ENCODE measurements at places on chromosomes 1 and 21.
A peak's percentile ranks its signal among the peaks of the same experiment; 100 is the strongest.

- no peak for DNase-seq
Measured at GRCh38 chr1:118291661-118292060, 106.6 kb upstream of the SPAG17 start.

GRCh38 chr1:99707535-99708142, 58.8 kb downstream of the FRRS1 start:
- DNase-seq = peak; percentile 81

- DNase-seq = peak; percentile 73
Measured at GRCh38 chr1:26768755-26769154, 19.0 kb upstream of the PIGV start.

DNA sequence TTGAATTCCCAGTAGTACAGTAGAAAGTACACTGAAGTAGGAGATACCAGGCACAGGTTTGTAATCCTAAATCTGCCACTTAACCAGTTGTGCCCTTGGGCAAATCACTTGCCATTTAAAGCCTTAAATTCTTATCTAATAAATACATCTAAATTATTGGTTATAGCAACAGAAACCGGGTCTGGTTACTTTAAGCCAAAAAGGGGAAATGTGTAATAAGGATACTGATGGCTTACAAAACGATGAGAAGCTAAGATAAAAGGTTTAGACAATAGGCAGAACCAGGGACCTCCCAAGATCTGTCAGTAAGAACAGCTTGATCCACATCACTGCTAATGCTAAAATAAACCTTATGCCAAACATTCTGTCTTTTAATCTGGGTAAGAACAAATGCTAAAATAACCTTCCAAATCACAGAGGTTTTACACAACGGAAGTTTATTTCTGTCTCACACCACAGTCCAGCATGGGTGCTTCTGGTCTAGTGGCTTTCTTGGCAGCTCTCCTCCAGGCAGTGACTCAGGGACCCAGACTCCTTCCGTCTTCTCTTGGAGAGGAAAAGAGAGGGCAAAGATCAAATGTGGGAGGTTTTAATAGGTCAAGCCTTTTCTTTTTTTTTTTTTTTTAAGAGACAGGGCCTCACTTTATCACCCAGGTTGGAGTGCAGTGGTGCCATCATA, 16.5 kb upstream of the ZMYM1 start:
- peak; percentile 54 for DNase-seq

DNA sequence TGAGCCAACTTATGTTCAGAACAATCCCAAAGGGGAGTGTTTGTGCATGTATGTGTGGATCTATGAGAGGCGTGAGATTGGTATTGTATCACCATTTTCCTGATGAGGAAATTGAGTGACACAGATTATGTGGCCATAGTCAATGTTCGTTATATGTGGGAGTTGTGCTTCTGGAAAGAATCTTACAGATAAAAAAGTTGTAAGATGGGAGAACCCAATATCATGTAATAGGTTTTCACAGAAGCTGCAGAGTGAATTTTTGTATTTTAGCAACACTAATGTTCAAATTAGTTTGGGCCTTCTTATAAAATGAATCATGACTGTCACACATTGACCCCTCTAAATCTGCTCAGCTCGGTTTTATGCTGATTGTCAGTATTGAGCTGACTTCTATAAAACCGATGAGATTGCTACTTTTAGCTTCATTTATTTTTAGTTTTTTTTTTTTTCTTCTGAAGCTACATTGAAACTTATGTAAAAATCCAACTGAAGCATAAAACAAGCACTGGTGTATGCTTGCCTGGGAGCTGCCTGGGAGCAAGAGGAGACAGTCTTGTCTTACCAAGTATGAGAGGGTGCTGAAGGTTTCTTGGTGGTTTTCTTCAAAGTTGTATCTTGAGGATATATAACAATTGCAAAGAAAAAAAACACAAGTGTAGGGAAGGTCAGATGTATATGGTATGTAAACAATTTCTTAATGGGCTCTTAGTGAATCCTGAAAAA, 4.1 kb downstream of the RWDD3 start:
- no peak for DNase-seq

DNA sequence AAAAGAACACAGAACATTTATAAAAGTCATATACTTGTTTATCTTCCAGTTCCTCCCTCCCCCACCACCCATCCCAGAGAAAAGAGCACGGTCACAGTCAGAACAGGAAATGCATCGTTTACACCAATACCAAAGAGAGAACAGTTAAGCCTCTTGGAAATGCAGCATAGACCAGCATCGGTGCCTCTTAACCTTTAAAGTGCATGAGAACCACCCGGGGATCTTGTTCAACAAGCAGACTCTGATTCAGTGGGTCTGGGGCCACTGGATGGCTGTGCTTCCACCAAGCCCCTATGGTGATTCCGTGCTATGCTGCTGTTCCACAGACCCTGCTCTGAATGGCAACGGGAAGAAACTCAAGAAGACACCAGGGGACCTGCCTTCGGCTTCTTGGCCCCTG, 19.2 kb downstream of the FAM89A start:
- DNase-seq = no peak

DNA sequence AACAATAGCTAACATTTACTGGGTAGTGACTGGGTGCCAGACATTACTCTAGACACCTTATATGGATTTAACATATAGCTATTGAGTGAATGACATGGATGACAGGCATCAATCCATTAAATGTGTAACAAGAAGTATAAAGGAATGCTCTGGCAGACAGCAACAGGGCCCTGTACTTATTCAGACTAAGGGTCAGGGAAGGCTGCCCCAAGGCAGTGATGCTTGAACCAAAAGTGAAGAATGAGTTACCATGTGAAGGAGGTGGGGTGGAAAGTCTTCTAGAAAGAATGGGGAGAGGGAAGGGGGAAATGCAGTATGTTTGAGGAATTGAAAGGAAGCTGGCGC, 8.3 kb upstream of the PTPRF start:
- DNase-seq = no peak

- no peak for DNase-seq
Measured at GRCh38 chr1:183164963-183165362, 21.1 kb upstream of the LAMC2 start.

GRCh38 chr1:15410223-15410883, 665 bp downstream of the EFHD2 start:
- no peak for DNase-seq

GRCh38 chr1:200819726-200820125, 53.1 kb upstream of the GPR25 start:
- DNase-seq = no peak

GRCh38 chr1:32791881-32792280, 25.3 kb downstream of the YARS1 start:
- DNase-seq = peak; percentile 87

DNA sequence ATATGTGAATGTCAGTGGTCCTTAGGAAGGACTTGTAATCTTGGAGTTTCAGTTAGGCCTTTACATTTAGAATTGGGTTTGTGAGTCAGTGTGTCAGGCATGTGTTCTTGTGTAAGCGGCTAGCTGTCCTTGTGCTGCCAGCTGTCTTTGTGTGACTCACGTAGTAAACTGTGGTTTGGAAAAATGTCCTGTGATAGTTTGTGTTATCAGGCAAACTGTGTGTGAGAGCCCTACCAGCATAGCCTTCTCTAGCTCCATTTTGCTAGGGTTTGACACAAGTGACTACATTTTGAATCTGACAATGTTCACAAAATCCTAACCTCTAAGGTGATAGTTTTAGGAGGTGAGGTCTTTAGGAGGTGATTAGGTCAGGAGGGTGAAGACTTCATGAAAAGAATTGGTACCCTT, 6.9 kb upstream of the SLC35D1 start:
- peak; percentile 84 for DNase-seq

- peak; percentile 58 for DNase-seq
Measured at GRCh38 chr1:159804924-159805323, 2.8 kb downstream of the FCRL6 start.

DNA sequence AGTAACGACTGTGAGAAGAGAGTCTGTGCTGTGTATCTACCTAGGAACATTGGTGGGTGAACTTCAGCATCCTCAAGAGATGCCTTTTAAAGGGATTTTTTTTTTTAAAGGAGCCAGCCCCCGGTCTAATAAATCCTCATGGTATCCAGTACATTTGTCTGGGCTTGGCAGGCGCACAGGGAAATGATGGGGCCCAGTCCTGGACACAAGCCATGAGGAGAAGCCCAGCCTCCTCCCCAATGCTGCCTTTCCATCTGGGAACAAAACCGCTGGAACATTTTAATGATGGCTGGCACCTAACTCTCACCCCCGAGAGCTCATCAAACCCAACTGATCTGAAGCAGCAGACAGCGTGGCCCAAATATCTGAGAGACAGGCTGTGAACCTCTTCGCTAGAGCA, 64.2 kb downstream of the ACOT7 start:
- no peak for DNase-seq

DNA sequence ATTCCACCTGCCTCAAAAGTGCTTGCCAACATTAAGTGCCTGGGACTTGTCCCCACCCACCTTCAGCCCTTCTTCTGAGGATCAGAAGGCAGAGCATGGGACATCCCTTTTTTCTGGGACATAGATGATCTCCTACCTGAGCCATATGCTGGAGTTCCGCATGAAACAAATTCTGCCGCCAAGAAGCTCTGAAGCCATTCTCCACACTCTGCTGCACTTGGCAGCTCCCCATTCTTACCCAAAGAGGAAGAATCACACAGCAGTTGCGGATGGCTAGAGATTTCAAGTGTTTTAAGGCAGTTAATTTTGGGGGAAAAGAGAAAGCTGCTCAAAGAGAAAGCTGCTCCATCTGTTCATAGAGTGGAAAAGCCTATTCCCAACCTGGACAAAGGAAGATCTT, 197.3 kb upstream of the COA6 start:
- no peak for DNase-seq

DNA sequence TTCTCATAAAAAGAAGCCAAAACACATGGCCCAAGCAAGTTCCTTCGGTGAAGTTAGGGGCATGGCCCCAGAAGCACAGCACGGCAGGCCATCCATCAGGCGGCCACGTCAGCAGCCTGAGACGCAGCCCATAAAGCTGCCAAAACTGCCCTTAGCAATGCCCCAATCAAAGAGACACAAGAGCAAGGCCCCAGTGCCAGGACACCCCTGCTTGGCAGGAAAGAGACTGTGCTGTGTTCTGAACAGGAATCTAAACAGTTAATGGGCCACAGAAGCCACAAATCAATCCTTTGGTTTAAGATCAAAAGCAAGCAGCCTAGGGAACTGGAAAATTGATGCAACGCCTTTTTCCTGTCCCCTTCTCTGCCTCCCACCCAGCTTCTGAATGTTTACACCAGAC, 497.0 kb upstream of the USP24 start:
- DNase-seq = no peak

DNA sequence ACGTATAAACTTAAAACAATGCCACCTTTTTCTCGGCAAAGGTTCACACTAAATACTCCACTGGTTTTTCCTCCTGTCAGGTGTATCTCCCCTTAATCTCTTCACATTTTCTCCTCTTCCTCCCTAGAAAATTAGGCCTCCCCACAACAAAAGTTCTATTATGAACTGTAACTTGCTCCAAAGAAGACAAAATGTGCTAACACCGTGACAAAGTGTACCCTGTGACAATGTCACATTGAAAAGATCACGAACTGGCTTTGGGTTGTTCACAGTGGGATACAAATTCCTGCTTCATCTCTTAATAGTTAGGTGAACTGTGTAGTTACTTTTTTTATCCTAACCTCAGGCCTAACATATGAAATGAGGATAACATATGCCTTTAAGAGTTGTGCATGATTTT, 6.0 kb downstream of the NUCKS1 start:
- no peak for DNase-seq

GRCh38 chr1:244552336-244552735, 91.3 kb downstream of the CATSPERE start:
- no peak for DNase-seq

DNA sequence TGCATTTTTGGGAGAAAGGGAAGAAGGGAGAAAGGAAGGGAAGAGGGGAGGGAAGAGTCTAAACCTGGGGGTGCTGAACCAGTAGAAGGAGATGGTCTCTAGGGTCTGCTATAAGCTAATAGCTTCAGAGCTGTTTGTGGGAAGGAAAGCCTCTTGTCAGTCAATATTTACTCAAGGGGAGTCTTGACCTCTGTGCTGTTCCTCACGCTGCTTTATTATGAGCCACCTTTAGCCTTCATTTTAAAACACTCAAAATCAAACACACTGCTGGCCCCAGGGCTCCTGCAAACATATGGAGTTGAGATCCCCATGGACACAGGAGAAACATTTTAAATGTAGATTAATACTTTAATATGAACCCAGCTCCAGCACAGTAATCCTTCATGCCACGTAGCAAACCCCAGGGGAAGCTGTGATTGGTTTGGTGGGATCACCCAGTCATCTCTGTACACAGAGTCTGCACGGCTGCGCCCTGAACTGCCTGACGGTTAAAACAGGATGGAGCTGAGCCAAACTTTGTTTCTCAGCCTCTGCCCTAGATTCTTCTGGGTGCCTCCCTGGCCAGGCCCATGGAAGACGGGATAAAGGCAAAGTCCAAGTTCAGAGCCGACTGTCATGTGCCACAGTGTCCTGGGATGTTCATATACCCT, 40.2 kb upstream of the VWA5B1 start:
- peak; percentile 22 for DNase-seq

- peak; percentile 50 for DNase-seq
Measured at GRCh38 chr1:42937141-42937696, 21.4 kb downstream of the SLC2A1 start.

Data from osteoblast (primary cell).